Ammon's horn (tissue), 1 donor: ENCODE measurements at places on chromosomes 16 and 17.

- DNase-seq = no peak
These were observed 18.4 kb downstream of the EFCAB5 start for GRCh38 chr17:29959658-29960337.

DNA sequence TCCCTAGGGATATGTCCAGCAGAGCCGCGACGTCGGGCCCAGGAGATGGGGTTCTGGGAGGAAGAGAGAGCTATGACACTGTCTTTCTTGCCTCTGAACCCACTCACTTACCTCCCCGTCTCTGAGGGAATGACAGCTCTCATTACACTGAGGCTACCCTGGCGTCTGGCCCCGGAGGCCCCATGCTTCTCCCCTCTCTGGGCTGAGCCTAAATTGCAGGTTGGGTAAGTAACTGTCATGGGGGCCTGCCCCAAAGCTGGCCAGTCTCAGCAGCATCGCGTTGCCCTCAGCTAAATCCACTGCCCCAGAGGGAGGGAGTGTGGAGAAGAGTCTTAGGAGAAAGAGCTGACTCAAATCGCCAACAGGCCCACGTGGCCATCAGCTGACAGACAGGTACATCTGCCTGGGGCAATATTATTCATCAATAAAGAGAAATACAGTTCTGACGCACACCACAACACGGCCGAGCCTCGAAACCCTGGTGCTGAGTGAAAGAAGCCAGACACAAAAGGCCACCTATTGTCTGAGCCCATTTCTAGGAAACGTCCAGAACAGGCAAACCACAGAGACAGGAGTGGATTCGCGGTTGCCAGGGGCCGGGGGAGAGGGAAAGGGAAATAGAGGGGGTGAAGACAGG is 156.4 kb downstream of the C16orf95 start:
- DNase-seq = no peak

GRCh38 chr17:82959990-82960418 is 119.4 kb upstream of the METRNL start:
- DNase-seq = no peak

- DNase-seq = no peak
These were observed 15.1 kb upstream of the ZFHX3 start for GRCh38 chr16:73062743-73063733.

GRCh38 chr17:5364156-5364555 is 55.3 kb downstream of the NUP88 start:
- no peak for DNase-seq

DNA sequence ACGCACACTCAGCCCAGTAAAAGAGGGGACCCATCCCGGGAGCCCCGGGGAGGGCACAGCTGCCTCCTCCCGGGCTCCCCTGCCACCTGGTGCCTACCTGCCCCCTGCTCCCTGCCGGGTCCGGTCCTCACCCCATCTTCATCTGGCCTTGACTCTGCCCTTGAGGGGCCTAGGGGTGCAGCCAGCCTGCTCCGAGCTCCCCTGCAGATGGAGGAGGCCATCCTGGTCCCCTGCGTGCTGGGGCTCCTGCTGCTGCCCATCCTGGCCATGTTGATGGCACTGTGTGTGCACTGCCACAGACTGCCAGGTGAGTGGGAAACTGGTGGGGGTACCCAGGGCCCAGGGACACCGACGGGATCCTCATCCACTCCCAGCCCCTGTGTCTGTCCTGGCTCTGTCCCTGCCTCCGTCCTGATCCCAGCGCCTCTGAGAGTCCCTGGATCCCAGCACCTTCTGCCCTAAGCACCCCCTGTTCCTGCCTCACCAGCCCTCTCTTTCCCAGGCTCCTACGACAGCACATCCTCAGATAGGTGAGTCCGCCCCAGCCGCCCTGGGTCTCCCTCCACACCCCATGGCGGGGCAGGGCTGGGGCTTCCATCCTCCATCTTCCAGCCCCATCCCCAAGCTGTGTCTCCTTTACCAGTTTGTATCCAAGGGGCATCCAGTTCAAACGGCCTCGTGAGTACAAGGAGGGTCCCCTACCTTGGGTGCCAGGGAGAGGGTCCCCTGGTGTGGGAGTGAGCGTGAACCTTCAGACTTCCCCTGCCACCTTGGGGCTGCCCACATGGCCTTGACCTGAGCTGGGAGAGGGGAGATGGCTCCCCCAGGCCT is 574 bp downstream of the LAT start:
- no peak for DNase-seq

- peak; percentile 95 for DNase-seq
These were observed 3.9 kb downstream of the RSAD1 start for GRCh38 chr17:50482516-50482915.

DNA sequence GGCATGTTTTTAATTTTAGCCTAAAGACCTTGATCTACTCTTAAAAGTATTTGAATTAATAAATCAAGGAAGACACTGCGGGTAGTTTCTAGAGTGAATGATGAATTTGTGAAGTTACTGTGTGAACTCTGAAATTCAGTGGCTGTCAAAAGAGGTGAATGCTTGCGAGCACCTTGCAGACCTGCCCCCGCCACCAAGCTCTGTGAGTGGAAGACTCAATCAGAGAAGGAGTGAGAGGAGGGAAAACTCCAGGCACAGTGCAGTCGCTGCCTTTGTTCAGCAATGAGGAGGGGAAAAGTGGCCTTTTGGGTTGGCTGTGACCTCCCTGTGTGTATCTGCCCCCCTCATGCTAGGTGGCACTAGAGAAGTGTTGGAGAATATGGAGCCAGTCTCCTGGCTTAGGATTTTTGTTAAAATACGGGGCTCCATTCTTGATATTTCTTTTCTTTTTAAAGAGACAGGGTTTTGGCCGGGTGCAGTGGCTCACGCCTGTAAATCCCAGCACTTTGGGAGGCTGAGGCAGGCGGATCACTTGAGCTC is 53.0 kb downstream of the LDHD start:
- DNase-seq = no peak

DNA sequence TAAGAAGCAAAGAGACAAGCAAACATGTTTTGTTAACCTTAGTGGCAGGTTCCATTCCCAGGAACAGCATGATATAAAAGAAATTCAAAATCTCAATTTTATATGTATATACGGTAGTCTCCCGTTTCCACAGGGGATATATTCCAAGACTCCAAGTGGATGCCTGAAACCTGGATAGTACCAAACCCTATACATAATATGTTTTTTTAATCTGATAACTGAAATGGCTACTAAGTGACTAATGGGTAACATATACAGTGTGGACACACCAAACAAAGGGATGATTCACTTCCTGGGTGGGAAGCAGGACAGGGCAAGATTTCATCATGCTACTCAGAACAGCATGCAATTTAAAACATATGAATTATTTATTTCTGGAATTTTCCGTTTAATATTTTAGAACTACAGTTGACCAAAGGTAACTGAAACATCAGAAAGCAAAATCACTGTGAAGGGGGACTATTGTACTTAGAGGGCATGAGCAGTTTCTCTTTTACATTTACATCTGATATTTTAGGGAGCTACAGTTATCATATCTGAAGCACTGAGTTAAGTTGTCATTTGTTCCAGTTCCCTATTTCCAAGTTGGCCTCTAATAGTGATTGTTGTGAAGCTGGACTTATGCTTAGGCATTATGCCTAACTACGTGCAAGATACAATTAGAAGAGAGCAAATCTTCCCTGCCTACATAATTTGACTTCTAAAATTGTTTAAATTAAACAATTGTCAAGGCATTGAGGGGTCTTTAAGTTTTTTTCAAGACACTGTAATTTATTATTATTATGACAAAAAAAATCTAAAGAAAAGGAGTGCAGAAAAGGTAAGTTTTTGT is 34.1 kb upstream of the ABCA6 start:
- no peak for DNase-seq

- no peak for DNase-seq
These were observed 86.2 kb downstream of the TOX3 start for GRCh38 chr16:52460639-52461178.

DNA sequence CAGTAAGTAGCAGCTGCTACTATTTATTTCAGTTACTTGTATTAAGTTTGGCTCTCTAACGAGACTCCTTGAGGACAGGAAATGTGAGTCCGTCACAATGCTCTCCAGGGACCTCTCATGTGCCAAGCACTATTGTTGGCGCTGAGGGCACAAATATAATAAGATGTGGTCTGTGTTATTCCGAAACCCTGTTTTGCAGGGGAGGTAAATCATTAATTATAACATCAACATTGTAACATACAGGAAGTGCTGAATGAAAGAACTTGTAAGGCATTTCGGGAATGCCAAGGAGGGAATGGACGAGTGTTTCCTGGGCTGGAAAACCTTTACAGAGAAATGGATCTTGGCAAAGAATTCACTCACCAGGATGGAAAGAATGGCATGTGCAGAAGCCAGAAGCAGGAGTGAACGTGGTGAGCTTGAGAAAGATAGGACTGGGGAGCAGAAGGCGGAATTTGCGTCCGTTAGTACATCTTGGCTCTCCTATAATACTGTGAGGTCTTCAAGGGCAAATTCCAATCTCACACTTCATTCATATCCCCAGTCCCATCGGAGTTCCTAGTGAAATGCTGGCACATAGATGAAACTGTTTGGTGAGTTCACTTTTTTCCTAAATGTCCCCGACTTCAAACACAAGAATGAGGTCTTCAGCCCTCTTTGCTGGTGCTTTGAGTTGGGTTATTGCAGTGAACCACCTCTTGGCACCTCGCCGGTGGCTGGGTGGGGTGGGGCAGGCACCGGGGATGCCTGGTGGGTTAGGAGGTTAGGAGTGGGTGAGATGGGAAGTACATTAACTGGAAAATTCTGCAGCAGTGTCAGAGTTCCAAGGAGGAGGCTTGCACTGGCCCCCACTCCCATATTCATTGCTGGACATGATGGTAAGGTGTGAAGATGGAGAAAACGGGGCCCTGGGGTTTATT is 11.5 kb downstream of the TAC4 start:
- DNase-seq = no peak
